ENCODE measurements at places on chromosomes 1 and 21. TPM values are rescaled to one million over a fixed set of nuclear protein-coding genes. Genes with fewer than 3 reads are reported as not detected.

- H3K27ac ChIP-seq = no peak overlapping the region
- no peaks in the 10 kb centered on the region for H3K27me3 ChIP-seq
- peaks cover 59% of the 10 kb centered on the region for H3K36me3 ChIP-seq
- peak; percentile 83 for DNase-seq
- H3K4me1 ChIP-seq = no peaks in the 10 kb centered on the region
Measured at GRCh38 chr1:32806910-32807523, 10.1 kb downstream of the YARS1 start.

- peak; percentile 48 for DNase-seq
- no peak overlapping the region for H3K4me3 ChIP-seq
- H3K27me3 ChIP-seq = no peaks in the 10 kb centered on the region
Measured at GRCh38 chr1:180343921-180344769, 114.1 kb downstream of the LHX4 start.

DNA sequence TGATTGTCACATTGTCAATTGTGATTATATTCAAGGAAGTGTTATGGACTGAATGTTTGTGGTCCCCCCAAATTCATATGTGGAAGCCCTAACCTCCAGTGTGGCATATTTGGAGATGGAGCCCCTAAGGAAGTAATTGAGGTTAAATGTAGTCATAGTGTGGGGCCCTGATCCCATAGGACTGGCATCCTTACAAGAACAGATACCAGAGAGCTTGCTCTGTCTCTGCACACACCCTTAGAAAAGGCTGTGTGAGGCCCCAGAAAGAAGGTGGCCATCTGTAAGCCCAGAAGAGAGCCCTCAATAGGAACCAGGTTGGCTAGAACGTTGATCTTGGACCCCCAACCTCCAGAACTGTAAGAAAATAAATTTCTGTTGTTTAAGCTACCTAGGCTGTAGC, 28.1 kb downstream of the VANGL1 start:
- H3K4me1 ChIP-seq = peaks cover 33% of the 10 kb centered on the region
- peaks cover 30% of the 10 kb centered on the region for H3K36me3 ChIP-seq
- no peak for DNase-seq
- no peaks in the 10 kb centered on the region for H3K27me3 ChIP-seq
- no peak overlapping the region for H3K27ac ChIP-seq

- H3K36me3 ChIP-seq = no peaks in the 10 kb centered on the region
- H3K27me3 ChIP-seq = no peaks in the 10 kb centered on the region
- no peak for DNase-seq
- no peak overlapping the region for H3K4me3 ChIP-seq
Measured at GRCh38 chr21:31442339-31442738, 98.3 kb upstream of the TIAM1 start.

DNA sequence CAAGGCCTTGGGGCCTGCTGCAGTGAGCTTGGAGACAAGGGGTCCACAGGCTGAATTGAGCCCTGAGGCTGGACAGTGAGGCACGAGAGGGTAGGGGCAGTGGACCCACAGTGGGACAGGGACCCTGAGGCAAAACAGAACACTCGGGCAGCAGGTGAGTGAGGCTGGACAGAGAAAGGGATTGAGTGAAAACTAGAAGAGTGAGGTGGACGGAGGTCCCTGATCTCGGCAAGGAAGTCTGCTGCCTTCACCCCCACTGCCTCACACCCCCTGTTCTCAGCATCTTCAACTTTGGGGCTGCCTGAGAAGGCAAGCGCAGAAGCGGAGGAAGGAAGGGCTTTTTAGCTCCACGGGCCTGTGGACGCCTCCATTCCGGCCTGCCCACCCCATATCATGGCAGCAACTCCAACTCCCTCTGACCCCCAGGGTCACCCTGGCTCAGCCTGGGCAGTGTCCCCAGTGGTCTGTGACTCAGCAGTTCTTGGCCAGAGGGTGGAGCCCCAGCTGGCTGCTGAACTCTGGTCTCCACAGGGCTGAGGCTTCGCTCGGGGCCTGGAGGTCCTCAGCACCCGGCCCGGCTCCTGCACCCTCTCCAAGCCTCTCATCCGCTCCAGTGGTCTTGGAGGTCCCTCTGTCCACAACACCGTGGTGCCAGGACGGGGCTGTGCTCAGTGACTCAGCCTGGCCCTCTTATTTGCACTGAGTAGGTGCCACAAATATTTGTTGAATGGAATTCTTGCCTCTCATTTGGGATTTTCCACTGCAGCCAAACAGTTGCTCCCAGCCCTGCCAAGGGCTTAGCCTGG, 60.0 kb upstream of the EPS8L3 start:
- DNase-seq = peak; percentile 89
- no peaks in the 10 kb centered on the region for H3K27me3 ChIP-seq
- H3K36me3 ChIP-seq = no peaks in the 10 kb centered on the region
- H3K27ac ChIP-seq = peak overlapping the region; percentile 94
- peaks cover 74% of the 10 kb centered on the region for H3K4me1 ChIP-seq

Gene TFF1
- not detected for total RNA-seq

DNA sequence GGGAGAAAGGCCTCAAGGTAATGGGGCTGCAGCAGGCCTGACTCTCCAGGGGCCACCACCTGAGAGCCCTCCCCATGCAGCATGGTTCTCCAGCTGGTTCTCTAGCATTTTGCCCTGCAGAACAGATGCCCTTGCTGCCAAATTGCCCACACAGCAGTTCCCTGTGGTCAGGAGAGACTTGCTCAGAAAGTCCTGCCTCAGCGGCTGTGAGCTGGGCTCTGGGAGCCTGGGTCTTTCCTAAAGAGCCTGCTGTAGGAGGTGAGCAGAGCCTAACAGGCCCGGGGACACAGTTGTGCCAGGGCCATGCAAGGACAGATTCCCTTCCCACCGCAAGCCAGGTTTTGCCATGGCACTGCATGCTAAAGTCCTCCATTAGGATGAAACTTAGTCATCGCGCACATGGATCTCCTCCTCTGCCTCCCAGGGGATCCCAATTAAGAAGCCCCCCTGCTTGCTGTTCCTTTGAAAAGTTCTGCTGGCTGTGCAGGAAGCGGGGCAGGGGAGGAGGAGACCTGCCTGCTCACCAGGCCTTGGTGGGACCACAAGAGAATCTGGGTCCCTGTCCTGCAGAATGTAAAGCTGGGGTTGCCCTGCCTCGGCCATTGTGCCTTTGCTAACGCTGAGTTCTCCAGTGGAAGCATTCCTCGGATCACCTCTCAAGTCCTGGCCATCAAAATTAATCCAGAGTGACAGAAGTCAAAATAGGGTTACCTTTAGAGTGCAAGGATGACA, 21.4 kb downstream of the TEX35 start:
- H3K4me1 ChIP-seq = peaks cover 32% of the 10 kb centered on the region
- no peak for DNase-seq
- H3K4me3 ChIP-seq = no peak overlapping the region
- no peaks in the 10 kb centered on the region for H3K27me3 ChIP-seq
- no peak overlapping the region for H3K27ac ChIP-seq
